ENCODE measurements at places on chromosomes 3 and 15.
A peak's percentile ranks its signal among the peaks of the same experiment; 100 is the strongest.

- no peak for DNase-seq
These were observed 41.5 kb upstream of the MFGE8 start for GRCh38 chr15:88954431-88955277.

DNA sequence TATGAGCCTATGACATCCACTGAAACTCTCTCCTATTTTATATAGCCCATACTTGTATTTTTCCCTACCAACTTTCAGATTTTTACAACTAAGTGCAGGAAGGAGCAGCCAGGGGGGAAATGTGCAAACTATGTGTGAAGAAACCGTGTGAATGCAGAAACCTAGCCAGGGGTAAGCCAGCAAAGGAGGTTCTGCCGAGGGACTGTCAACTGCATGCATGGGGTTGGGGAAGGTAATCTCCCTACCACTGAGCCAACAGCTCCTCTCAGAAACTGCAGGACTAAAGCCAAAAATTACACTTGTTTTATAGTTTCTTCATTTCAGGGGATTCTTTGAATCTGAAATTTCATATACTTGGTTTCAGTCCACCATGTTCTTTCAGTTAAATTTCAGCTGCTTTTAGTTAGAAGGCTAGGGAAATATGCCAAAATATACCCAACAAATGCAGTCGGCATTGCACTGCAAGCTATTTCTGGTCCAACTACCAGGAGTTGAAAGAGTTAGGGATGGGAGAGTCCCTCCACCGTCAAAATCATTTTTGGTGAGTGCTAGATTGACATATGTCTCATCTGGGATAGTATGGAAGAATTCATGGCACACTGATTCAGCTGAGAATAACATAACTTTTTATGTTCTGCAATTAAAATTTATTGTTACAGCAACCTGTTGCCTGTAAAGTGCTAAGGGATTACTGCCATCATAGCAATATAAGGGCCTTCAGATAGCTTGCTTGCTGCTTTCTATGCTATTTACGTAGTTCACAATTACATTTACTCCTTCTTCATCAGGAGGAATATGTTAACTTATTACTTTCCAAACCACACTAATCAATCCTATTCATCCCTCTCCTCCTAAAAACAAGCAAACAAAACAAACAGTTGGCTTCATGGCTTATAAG, 904.2 kb downstream of the ROBO1 start:
- no peak for DNase-seq

DNA sequence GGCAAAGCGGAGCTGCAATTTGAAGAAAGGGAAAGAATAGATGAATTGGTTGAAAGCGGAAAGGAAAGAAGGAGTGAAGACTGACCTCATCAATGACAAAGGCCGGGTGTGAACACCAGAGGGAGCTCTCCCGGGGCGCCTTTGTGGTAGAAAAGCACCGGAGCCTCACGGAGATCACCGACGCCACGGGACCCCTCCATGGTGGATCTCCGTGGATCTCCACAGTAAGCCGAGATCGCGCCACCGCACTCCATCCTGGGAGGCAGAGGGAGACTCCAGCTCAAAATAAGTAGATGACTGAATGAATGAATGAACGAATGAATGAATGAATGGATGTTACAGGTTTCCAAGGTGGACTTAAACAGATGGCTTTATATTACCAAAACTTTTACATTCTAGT, 25.0 kb downstream of the GPR160 start:
- DNase-seq = no peak

DNA sequence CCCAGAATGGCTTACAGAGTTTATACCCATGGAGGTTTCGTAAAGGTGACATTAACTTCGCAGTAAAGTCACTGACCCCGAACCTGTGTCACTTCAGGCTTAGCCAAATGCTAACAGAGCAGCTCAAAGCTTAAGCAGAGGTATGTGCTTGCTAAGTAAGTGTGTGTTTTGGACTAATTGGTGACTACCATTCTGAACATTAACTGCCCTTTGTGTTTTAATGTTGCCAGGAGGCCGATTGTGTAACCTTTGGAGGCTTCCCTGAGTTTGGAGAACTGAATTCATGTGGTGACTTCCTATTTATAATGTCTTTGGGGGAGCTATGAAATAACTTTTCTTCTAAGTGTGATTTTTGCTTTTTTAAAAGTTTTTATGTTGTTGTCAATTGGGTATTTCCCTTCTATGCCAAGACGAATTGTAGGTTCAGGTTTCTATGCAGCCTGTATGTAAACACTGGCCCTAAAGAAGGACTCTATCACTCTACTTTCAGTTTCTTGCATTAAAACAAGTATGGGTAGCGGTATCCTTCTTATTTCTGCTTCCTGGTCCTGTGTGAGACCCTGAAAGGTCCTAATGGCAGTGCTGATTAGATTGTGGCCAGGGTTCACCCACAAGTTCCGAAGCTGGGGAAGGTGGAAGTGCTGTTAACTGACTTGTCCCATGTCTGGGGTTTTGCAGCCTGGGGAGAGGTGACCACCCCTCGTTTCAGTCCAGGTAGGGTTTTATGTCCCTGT, 86.3 kb downstream of the IGF1R start:
- no peak for DNase-seq

DNA sequence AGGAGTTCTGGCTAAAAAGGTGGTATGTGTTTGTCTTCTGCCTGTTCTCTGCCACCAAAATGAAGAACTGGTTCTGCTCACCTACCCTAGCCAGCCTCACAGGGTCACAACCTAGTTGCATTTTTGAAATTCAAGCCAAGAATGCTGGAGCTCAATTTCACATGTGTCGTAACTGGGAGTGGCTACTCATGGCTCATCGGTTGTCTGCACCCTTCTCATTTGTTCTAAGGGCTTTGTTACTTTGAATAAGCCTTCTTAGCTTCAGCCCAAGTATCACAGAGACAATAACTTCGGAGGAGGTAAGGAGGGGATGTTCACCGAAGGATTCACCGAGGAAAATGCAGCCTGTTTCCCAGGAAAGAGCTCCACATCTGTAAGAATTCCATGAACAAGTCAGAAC, 134.3 kb upstream of the RARB start:
- no peak for DNase-seq

DNA sequence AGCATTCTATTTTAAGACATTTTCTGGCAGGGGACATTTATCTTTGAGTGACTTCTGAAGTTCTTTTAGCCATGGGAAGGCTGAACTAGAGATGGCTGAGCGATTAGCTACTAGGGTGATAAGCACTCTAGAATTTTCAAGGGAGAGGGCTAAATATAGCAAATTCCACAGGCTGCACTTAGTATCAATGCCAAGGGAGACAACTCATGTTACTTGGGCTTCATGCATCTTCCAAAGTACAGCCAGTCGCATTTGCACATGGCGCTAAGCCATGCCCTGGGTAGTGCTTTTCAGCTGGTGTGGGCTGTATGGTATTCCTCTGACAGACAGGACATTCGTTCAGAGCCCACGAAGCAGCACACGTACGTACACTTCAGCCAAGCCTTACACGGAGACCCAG, 69.6 kb downstream of the RYR3 start:
- DNase-seq = no peak

GRCh38 chr3:129577366-129577765, 29.1 kb downstream of the PLXND1 start:
- no peak for DNase-seq

DNA sequence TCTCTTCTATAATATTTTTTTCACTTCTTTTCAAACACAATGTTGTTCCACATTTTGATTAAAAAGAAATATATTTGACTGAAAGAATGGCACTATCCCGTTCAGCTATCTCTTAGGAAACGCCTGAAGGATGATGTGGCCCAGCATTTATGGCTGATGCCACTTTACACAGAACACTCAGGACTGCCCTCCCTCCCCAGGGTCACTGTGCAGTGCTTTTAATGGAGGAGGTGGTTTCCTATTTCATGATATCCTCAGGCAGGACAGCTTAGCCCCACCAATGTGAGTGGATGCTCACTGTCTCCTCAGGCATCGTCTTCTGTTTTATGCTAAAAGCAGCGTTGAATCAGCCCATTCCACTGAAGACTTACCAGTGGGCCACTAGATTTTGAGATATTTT, 135.9 kb downstream of the KCNAB1 start:
- no peak for DNase-seq

- DNase-seq = peak; percentile 74
These were observed 16.2 kb downstream of the RFT1 start for GRCh38 chr3:53114011-53114400.

DNA sequence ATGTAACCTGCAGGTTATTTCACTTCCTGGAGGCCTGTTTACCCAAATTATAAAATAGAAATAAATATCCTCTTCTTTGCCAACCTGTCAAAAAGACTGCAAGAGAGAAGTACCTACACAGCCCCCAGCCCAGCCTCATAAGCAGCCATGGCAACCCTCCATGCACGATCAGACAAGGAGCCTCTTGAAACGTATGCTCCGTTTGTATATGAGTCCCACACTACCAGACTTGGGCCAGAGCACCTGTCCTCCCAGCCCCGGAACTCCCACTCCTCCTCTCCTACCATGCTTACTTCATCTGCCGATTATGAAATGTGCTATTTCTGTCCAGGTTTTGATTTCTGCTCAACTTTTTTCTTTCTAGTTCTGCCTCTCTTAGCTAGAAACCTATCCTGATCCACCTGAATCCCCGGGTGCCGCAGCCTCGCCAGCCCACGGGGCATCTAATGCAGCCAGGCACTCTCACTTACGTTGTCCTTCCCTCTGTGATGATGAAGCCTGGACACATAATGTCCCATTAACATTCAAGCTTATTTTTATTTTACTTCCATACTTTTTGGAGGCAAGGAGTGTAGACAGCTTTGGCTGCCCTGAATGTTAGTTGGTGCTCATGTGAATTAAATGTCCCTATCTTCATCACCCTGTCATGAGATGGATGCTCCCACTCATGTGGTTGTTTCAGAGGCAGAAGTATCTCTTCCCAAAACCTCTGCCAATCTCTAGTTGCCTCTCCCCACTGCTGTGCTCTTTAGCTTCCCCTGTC, 73.8 kb downstream of the MB21D2 start:
- no peak for DNase-seq

DNA sequence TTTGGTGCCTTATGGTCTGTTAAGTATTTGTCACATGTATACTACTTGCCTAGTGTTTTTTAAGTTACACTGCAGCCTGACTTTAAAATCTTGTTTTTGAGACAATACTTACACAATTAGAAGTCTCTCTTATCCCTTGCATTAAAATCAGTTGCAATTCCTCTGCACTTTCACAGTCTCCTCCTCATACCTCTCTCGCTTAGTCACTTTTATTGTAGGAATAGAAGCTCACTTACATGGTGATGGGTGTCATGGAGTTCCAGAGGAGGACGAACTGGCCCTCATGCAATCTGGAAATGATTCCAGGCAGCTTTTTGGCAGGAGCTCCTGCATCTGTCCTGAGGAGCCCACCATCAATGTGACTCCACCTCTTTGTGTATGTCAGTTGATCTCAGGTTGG, 238.4 kb upstream of the TBC1D5 start:
- no peak for DNase-seq

DNA sequence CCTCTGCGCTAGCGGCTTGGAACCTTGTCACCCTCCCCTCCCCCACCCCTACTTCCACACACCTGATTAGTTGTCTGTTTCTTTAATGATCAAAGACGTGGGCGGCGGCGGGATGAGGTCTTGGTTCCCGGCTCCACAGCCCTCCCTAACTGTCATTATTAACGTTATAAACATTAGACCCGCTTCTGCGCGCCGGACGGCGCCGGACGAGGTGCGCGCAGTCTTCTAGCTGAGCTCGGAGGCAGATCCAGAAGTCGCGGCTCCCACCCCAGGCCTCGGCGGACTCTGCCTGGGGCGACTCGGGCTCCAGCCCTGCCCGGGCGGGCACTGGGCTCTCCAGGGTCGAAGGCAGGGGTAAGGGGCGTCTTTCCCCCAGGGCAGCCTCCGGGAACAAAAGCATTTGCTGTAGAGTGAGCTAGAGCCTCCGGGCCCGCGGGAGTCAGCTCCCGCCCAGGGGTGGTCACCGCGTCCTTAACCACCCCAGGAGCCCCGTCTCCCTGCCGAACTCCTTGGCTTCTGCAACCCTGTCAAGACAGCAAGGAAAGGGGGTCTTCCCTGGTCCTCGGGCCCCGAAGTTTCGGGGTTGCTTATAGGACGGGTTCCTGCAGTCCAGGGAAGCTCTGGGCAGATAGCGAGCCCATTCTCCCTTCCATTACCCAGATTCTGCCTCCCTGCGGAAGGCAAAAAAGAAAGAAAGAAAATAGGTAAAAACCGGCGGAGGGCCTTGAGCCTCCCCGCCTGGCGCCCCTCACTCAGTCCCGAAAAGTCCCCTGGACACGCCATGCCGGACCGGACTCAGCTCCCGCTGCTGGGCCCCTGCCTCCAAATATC, 2.2 kb upstream of the ISLR2 start:
- DNase-seq = no peak

DNA sequence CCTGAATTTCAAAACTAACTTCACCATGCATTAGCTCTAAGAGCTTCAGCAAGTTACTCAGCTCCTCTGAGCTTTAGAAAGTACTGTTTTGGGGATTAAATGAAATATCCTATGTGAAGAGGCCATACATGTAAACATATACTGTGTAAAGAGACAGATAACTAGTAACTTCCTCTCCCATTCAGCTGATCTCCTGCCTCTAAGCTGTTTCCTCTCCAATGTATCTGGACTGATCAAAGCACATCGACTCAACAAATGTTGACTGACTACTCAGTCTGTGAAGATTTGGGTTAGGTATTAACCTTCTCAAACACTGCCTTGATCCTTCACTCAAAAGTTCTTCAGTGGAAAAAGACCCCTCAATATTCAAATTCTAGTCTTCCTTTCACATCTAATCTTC, 82.0 kb downstream of the BOC start:
- DNase-seq = no peak

GRCh38 chr3:77468626-77469020, 428.7 kb downstream of the ROBO2 start:
- no peak for DNase-seq

DNA sequence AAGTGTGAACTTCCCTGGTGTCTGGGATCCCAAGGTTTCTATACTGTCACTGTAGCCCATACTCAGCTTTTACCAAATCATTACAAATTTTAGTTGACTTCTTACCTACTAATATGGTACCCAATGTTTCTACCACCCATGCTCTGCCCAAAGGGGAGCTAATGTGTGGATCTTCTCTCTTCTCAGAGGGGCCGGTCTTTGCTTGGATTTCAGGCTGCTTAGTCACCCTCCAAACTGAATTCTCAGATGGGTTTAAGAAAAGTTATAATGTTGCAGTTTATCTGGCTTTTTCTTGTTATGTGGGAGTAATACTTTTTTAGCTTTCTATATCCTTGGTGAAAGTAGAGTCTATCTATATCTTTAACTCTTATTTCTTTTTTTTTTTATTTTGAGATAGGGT, 67.1 kb upstream of the AKAP13 start:
- no peak for DNase-seq

GRCh38 chr3:101100361-101101009, 107.3 kb upstream of the ABI3BP start:
- no peak for DNase-seq

DNA sequence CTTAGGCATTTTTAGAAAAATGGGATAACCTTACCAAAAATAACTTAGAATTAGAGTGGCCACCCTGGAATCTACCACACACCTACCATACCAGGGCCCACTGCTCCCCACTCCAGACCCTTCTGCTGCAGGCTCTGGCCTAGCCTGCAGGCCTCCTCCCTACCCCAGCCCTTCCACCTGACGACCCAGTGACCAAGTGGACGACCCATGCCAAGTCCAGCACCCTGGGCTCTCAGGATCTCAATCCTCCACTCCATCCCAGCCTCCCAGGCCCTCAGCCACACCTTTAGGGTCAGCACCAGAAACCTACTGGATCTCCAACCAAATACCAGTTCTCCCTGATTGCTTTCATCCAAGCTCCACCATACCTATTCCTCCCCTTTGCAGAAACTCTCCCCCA, 145.8 kb downstream of the TPRA1 start:
- no peak for DNase-seq

- no peak for DNase-seq
These were observed 17.7 kb downstream of the AMOTL2 start for GRCh38 chr3:134356411-134357040.

GRCh38 chr15:62079594-62079993, 12.8 kb downstream of the C2CD4A start:
- DNase-seq = no peak
